ENCODE measurements at places on chromosomes 11 and 22. TPM values are rescaled to one million over a fixed set of nuclear protein-coding genes. Genes with fewer than 3 reads are reported as not detected.

GRCh38 chr11:64848826-64849597, 4.6 kb upstream of the CDC42BPG start:
- no peak overlapping the region for H3K27ac ChIP-seq
- no peaks in the 10 kb centered on the region for H3K27me3 ChIP-seq
- H3K36me3 ChIP-seq, result peaks cover 28% of the 10 kb centered on the region
- H3K4me3 ChIP-seq, result no peak overlapping the region

- peak overlapping the region; percentile 92 for H3K27ac ChIP-seq
- H3K4me1 ChIP-seq, result peaks cover 73% of the 10 kb centered on the region
- peaks cover 8% of the 10 kb centered on the region for H3K27me3 ChIP-seq
- no peak overlapping the region for H3K4me3 ChIP-seq
Observed at GRCh38 chr11:134034496-134035381, 34.1 kb upstream of the JAM3 start.

- no peaks in the 10 kb centered on the region for H3K4me1 ChIP-seq
- H3K27ac ChIP-seq, result no peak overlapping the region
- H3K27me3 ChIP-seq, result no peaks in the 10 kb centered on the region
- no peak overlapping the region for H3K4me3 ChIP-seq
- DNase-seq, result no peak
Observed at GRCh38 chr11:58659910-58660570, 37.6 kb downstream of the CNTF start.

DNA sequence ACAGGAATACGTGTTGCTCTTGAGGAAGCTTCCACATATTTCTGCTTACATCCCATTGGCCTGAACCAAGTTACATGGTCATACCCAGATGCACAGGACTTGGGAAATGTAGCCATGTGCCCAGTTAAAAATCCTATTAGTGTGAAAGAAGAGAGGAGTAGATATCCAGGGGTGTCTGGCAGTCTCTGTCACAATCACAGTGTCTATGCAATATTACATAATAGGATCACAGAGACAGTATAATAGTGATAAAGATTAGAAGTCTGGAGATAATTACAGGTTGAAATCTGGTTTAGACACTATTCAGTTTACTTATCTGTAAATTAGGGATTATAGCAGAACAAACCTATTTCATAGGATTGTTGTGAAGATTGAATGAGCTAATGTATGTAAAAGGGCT, 62.6 kb upstream of the SLC6A5 start:
- no peaks in the 10 kb centered on the region for H3K27me3 ChIP-seq
- no peak for DNase-seq
- H3K27ac ChIP-seq, result no peak overlapping the region
- H3K4me1 ChIP-seq, result no peaks in the 10 kb centered on the region
- no peaks in the 10 kb centered on the region for H3K36me3 ChIP-seq
- no peak overlapping the region for H3K4me3 ChIP-seq

DNA sequence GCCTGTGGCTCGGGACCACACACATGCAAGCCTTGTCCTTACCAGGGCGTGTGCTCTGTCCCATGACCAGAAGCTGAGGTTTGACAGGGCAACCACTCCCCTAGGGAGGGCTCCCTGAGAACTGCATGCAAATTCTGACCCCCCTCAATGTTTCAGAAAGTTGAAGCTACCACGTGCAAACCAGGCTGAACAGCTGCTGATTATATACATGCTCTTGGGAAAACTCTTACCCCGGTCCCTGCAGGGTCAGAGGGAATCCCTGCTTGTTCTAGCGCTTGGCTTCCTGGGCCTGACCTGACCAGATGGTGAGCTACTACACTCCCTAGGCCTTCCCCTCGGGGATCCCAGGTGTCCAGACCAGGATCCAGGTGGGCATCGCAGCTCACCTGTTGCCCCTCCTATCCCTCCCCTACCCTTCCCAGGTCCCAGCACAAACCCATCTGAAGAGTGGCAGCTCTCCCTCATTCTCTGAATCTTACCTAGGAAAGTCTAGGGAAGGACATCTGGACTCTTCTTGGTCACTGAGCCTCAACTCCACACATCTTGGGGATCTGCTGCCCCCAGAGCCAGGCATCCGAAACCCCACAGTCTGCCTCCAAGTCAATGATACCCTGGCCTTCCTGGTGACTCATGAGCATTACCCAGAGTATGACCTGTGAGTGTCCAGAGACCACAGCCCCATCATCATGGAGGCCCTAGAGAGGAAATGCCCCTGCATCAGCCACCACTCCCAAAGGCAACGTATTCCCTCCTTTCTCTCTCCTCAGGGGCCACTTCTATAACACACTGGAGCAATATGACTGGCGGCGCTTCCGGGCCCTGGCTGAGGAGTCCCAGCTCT, 61.5 kb downstream of the BTG4 start:
- H3K4me1 ChIP-seq, result peaks cover 31% of the 10 kb centered on the region
- H3K4me3 ChIP-seq, result no peak overlapping the region
- peaks cover 4% of the 10 kb centered on the region for H3K27me3 ChIP-seq
- no peak overlapping the region for H3K27ac ChIP-seq

- H3K27me3 ChIP-seq, result peaks cover 3% of the 10 kb centered on the region
- no peaks in the 10 kb centered on the region for H3K36me3 ChIP-seq
- H3K4me1 ChIP-seq, result peaks cover 19% of the 10 kb centered on the region
- no peak for DNase-seq
- no peak overlapping the region for H3K27ac ChIP-seq
Observed at GRCh38 chr22:18060646-18061620, 16.9 kb upstream of the PEX26 start.

- H3K27ac ChIP-seq, result no peak overlapping the region
- H3K36me3 ChIP-seq, result no peaks in the 10 kb centered on the region
- no peaks in the 10 kb centered on the region for H3K27me3 ChIP-seq
- H3K4me1 ChIP-seq, result peaks cover 6% of the 10 kb centered on the region
- no peak overlapping the region for H3K4me3 ChIP-seq
Observed at GRCh38 chr11:85751724-85752123, 59.2 kb downstream of the SYTL2 start.

DNA sequence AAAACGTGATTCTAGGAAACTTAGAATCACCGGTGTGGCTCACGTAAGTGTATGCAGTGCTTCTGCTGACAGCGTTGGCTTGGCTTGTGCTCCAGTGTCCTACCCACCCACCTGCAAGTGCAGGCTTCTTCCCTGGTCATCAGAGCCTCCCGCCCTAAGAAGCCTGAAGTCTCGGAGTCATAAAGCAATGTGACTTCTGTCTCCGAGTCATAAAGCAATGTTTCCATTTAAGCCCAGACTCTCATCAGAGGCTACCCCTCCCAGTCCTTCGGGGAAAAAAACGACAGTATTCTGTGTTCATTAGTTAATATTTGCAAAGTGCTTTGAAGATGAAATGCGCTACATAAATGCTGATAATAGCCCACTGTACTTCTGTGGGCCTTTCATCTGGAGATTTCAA, 293.8 kb downstream of the OPCML start:
- no peak for DNase-seq
- no peak overlapping the region for H3K4me3 ChIP-seq
- H3K4me1 ChIP-seq, result no peaks in the 10 kb centered on the region
- no peaks in the 10 kb centered on the region for H3K36me3 ChIP-seq

GRCh38 chr11:27372164-27372563, 9.1 kb upstream of the CCDC34 start:
- DNase-seq, result no peak
- H3K27me3 ChIP-seq, result no peaks in the 10 kb centered on the region
- H3K36me3 ChIP-seq, result peaks cover 11% of the 10 kb centered on the region
- no peak overlapping the region for H3K4me3 ChIP-seq
- peaks cover 2% of the 10 kb centered on the region for H3K4me1 ChIP-seq

GRCh38 chr11:130068986-130069658, 572 bp upstream of the APLP2 start:
- H3K4me1 ChIP-seq, result peaks cover 18% of the 10 kb centered on the region
- no peaks in the 10 kb centered on the region for H3K27me3 ChIP-seq
- no peaks in the 10 kb centered on the region for H3K36me3 ChIP-seq
- peak overlapping the region; percentile 95 for H3K27ac ChIP-seq

- DNase-seq, result no peak
- H3K4me1 ChIP-seq, result no peaks in the 10 kb centered on the region
- no peak overlapping the region for H3K4me3 ChIP-seq
- no peaks in the 10 kb centered on the region for H3K27me3 ChIP-seq
- H3K36me3 ChIP-seq, result no peaks in the 10 kb centered on the region
Observed at GRCh38 chr11:88402784-88403183, 65.2 kb upstream of the CTSC start.

GRCh38 chr22:48588151-48588877, 1239.4 kb downstream of the BRD1 start:
- H3K4me1 ChIP-seq, result no peaks in the 10 kb centered on the region
- H3K4me3 ChIP-seq, result no peak overlapping the region
- no peak for DNase-seq
- H3K36me3 ChIP-seq, result no peaks in the 10 kb centered on the region

DNA sequence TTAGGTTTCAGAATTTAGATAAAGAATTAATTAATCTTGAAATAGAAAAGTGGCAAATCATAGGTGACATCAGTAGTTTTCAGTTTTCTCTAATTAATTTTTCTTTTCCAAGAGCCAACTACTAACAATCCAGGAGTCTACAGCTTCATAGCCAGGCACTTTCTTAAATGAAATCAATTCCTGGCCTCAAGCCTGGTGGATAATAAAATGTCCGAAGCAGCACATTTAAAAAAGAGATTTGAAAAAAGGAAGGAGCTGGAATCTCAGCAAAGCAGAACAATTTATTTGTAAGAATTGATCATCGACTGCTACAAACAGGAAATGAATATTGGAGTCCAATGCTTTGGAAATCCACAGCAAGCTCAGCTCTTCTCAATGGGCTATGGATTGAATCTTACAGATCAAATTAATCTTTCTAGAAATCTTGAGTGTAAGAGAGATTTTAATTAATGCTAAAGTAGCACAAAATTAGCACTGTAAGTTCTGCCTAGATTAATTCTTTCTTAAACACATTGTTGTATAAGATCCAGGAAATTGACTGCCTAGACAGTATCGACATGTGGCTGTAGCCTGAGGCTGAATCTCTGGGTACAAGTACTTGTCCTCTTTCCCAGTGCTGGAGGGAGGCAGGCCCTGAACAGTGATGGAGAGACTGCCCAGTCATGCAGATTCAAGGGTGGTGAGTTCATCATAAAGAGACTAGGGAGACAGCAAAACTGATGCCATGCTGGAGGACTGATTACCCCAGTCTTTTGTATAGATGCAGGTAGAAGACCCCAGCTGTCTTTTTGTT, 167.8 kb upstream of the POU2AF2 start:
- H3K4me3 ChIP-seq, result no peak overlapping the region
- H3K27ac ChIP-seq, result no peak overlapping the region
- H3K4me1 ChIP-seq, result peaks cover 10% of the 10 kb centered on the region
- DNase-seq, result peak; percentile 72
- no peaks in the 10 kb centered on the region for H3K36me3 ChIP-seq

DNA sequence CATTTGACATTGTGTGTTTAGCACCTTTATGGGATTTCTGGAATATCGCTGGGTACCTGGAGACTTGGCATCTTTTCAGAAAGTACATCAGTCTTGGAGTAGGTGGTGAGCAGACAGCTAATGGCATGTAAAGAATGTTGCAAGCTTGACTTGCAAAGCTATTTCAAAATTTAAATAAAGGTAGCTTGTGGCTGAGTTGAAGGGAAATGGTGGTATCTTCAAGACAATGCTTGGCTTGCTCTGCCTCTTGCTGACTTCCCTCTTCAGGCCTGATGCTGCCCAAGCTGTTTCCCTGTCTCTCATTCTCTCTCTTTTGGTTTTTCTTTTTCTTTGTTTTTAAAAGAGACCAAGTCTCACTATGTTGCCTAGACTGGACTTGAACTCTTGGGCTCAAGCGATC, 13.2 kb downstream of the ZNRF3 start:
- H3K27me3 ChIP-seq, result no peaks in the 10 kb centered on the region
- no peak for DNase-seq
- H3K27ac ChIP-seq, result no peak overlapping the region
- H3K4me1 ChIP-seq, result no peaks in the 10 kb centered on the region
- no peak overlapping the region for H3K4me3 ChIP-seq

DNA sequence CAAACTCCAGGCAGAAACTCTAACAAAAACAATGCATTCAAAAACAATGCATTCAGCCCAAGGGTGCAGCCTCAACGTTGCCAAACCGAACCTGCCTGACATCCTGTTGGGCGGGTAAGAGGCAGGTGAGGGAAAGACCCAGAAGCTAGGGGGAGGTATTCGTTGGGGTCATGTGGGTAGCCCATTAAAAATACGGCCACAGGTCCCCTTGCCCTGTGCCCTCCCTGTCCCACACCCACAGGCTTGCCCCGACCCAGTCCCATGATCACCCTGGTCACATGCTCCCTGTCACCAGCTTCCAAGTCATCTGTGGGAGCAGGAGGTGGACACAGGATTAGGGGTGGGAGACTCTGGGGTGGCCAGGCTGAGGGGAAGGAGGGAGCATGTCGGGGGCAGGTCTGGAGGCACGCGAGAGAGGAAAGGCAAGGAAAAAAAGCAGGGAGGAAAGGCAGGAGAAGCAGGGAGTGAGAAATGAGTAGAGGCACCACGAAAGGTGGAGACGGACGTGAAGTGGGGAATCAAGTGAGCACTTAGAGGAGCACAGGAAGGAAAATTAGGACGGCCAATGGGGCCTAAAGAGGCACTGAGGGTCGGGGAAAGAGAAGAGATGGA, 683 bp downstream of the PLA2G6 start:
- no peak for DNase-seq
- H3K4me1 ChIP-seq, result peaks cover 34% of the 10 kb centered on the region
- H3K36me3 ChIP-seq, result no peaks in the 10 kb centered on the region
- peak overlapping the region; percentile 95 for H3K27ac ChIP-seq
- H3K4me3 ChIP-seq, result peak overlapping the region; percentile 79
- no peaks in the 10 kb centered on the region for H3K27me3 ChIP-seq

DNA sequence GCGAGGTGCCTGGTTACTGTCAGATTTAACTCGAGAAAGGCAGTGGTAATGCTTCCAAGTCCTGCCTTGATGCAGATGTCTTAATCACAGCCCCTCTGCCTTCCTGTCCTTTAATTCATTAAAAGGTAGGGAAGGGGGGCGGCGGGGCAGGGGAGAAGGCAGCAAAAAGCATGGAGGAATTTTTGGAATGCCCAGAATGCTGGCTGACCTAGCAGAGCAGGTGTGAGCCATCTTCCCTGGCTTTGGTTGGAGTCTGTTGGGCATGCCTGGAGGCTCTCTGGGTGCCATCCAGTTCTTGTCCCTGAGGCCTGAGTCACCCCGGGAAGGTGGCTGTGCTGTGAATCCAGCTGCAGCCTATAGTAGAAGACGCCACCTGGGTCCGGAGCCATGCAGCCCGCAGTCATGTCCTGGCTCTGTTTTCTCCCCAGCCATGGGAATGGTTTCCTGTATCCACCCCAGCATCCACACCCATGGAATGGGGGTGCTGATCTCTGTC, 15.6 kb downstream of the KIAA1671 start:
- DNase-seq, result no peak
- no peaks in the 10 kb centered on the region for H3K36me3 ChIP-seq
- no peak overlapping the region for H3K4me3 ChIP-seq
- H3K27ac ChIP-seq, result no peak overlapping the region
- peaks cover 17% of the 10 kb centered on the region for H3K4me1 ChIP-seq

- no peaks in the 10 kb centered on the region for H3K36me3 ChIP-seq
- DNase-seq, result no peak
- no peak overlapping the region for H3K4me3 ChIP-seq
- H3K4me1 ChIP-seq, result peaks cover 3% of the 10 kb centered on the region
Observed at GRCh38 chr22:47069270-47069669, 306.8 kb downstream of the TBC1D22A start.

C11orf42 gene
- total RNA-seq, result not detected

SCGB2A2 gene
- not detected for total RNA-seq

CCDC73 gene
- total RNA-seq, result not detected

CSNK2A3 gene
- 2.6 TPM for total RNA-seq

OR52E5 gene
- total RNA-seq, result not detected

MS4A18 gene
- total RNA-seq, result not detected

TRPC6 gene
- total RNA-seq, result 19.2 TPM

DNAJB13 gene
- 0.18 TPM for total RNA-seq

CTSW gene
- total RNA-seq, result 0.75 TPM

LAYN gene
- 9.8 TPM for total RNA-seq

TRIM51 gene
- not detected for total RNA-seq

BLID gene
- 1.2 TPM for total RNA-seq

OR8D4 gene
- 0.04 TPM for total RNA-seq

PANX3 gene
- total RNA-seq, result 0.04 TPM
